Stimulated activated CD8-positive, alpha-beta memory T cell treated with anti-CD3 and anti-CD28 coated beads, Interleukin-7, amount 100 ng/mL, for 1 hour (primary cell): ENCODE measurements at places on chromosomes 12 and 14.

- DNase-seq: no peak
These were observed 90.5 kb downstream of the CHST11 start for GRCh38 chr12:104547235-104547634.

- no peak for DNase-seq
These were observed 9.6 kb downstream of the GNS start for GRCh38 chr12:64749461-64750200.

DNA sequence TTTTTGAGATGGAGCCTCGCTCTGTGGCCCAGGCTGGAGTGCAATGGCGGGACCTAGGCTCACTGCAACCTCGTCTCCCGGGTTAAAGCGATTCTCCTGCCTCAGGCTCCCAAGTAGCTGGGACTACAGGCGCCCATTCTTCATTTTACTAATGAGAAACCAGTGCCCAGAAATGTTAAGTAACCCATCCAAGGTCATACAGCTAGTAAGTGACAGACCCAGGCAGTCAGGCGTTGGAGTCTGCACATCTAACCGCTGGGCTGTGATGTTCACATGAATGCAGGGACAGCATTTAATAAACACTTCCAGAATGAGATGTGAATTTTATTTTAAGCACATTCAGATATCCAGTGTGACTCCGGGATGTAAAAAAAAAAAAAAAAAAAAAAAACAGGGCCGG, 1.3 kb upstream of the TRIP11 start:
- no peak for DNase-seq

DNA sequence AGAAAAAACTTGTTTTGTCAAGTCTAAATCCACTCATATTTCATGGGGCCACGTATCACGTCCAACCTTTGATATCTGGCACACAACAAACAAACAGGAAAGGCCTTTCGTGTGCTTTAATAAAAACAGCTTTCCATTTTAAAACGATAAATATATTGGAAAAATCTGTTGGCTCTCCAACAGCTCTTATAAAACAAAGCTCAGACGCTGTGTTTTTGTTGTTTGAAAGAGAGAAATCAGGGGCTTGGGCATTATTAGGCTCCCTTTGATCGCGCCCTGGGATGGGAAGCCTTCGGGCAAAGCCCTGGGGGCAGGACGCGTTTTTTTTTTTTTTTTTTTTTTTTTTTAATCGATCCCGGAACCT, 429 bp upstream of the PLEKHA5 start:
- no peak for DNase-seq

DNA sequence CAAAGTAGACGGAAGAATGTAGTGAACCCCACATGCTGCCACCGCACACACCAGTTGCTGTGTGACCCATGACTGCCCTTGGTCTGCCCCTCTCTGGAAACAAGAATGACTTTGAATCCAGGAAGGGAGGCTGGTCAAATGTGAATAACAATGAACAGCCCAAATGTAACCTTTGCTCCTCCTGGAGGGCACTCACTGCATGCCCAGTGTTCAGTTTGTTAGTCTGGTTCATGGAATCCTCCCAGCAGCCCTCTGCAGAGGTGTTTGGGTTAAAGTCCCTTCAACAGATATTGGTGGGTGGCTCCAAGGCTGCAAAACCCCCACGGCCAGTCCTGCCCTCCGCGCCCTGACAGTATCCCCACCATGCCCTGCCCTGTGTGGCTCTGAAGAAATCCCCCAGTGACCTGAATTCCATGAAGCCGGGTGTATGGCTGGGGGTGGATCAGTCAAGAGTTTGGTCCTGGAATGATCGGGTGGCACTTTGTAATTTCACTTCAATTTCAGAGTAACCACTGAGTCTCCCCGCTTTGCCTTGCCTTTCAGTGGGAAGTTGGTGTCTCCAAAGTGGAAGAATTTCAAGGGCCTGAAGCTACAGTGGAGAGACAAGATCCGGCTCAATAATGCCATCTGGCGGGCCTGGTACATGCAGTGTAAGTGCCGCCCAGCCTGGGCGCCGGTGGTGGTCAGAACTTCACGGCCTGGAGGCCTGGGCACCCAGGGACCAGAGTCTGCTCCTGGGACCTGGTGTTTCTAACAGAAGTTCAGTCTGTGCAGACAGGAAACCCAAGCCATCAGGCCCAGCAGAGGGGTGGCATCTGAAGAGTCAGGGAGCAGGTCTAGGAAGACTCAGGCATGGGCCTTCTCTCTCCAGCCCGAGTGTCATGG, 47.1 kb downstream of the IL31 start:
- DNase-seq: no peak

- no peak for DNase-seq
These were observed 15.5 kb downstream of the SINHCAF start for GRCh38 chr12:31310488-31310887.

GRCh38 chr14:96673706-96674105, 123.5 kb upstream of the VRK1 start:
- no peak for DNase-seq

DNA sequence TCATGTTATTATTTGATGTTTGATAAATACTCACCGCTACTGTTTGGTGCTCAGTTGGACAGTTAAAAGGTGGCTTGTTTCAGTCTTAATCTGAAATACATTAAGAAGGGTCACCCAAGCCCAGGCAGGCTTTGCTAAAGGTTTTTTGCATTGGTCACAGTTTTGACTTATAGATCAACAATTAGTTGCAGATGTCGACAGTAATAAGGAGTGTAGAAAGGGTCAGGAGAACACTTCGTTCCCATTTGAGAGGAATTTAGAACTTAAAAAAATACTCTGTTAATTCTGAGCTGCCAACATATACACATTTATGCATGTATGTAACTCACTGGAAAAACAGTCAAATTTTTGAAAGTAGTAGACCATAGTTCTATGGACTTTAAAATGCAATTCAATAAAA, 130.3 kb downstream of the TMEM30B start:
- DNase-seq: no peak

DNA sequence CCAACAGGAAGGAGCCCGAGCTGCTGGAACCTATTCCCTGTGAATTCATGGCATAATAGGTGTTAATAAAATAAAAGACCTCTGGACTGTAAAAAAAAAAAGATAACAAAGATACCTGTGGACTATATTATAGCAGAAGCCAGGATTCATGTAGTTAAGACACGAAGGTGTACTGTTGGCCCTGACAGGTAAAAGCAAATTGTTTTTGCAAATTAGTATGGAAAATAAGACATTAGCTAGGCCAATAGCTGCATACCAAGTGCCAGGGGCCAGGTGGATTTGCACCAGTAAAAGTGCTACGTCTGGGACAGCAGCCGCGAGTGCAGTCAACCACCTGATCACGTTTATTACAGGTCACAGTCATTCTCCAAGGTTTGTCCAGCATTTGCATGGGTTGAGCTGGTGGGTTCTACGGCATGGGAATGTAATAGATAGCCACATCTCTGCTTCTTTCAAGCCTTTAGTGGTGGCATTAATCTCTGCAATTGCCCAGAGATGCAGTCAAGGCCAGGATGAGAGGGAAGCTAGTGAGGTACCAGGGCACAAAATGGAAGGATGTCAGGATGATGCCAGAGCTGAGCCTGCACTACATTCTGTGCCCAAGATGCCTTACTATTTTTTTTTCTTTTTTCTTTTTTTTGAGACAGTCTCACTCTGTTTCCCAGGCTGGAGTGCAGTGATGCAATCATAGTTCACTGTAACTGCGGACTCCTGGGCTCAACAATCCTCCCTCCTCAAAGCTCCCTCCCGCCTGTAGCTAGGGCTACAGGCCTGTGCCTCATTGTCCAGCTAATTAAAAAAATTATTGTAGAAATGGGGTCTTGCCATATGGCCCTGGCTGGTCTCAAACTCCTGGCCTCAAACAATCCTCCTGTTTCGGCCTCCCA, 26.3 kb downstream of the TNFAIP2 start:
- no peak for DNase-seq
